ENCODE measurements at places on chromosomes 3 and 15.

DNA sequence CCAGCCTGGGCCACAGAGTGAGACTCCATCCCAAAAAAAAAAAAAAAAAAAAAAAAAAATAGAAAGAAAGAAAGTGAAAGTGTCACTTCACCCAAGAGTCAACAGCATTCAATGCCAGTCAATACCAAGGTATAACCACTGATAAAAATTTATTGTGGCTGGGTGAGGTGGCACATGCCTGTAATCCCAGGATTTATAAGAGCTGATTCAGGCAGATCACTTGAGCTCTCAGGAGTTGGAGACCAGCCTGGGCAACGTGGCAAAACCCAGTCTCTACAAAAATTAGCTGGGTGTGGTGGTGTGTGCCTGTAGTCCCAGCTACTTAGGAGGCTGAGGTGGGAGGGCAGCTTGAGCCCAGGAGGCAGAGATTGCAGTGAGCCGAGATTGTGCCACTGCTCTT, 46.5 kb upstream of the PIK3CB start:
- no peak for DNase-seq

DNA sequence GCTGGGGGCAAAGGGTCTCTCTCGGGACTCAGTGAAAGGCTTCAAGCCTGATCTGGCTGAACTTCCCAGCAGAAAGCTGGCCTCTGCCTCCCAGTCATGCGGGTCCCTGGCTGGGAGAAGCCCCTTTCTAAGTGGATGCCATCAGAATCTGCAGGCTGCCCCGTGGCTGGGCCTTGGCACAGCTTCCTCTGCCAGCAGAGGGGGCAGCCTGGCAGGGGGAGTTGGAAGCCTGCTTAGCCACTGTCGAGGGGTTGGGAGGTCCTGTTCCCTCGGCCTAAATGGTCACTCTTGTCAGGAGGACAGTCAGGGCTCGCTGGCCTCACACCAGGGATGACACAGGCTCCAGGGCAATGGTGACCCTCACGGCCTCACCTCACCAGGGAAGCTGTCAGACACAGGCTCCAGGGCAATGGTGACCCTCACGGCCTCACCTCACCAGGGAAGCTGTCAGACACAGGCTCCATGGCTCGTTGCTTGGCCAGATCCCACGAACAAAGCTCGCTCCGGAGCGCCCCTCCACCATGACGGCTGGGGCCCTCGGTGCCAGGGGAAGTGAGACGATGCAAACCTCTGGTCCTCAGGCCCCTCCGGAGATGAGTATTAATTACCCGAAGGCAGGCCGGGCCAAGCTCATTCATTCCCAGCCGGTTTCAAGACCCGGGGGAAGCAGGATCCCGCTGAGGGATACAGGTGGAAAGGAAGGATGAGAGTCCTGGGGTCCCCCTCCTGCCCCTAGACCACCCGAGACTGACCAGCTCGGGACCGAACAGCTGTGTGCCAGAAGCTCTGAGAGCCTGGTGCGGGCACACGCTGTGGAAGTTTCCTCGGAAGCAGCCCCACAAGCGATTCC, 151.0 kb downstream of the CHSY1 start:
- DNase-seq = no peak

GRCh38 chr15:82999905-83000671, 11.4 kb downstream of the C15orf40 start:
- no peak for DNase-seq

DNA sequence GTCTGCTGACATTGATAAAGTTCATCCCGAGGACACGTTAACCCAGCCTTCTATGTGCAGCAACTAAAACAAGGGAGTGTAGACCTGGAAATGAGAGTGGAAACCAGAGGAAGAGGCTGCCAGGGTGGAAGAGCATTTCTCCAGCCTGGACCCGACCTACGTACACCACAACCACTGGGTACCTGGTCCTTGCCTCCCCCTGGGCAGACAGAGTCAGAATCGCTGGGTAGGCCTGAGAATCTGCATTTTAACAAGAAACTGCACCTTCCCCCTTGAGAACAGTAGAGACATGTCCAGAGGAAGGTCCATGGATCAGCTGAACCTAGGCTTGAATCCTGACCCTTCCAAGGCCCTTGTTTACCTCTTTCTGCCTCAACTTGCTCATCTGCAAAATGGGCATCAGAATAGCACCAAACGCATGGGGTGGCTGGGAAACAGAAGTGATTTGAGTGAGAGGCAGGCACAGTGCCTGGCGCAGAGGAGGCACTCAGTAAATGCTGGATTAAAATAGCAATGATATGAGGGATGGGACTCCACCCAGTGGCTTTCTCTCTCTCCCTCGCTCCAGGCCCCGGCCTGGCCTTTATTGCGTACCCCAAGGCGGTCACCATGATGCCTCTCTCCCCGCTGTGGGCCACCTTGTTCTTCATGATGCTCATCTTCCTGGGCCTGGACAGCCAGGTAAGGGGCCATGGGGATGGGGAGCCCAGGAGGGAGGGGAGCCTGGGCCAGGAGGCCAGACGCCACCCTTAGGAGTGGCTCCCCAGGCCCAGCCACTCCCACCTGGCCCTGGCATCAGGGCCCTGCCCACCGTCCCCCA, 66.9 kb upstream of the SLC6A1 start:
- no peak for DNase-seq

- DNase-seq = no peak
These were observed 1.5 kb downstream of the IGSF10 start for GRCh38 chr3:151459358-151459757.

DNA sequence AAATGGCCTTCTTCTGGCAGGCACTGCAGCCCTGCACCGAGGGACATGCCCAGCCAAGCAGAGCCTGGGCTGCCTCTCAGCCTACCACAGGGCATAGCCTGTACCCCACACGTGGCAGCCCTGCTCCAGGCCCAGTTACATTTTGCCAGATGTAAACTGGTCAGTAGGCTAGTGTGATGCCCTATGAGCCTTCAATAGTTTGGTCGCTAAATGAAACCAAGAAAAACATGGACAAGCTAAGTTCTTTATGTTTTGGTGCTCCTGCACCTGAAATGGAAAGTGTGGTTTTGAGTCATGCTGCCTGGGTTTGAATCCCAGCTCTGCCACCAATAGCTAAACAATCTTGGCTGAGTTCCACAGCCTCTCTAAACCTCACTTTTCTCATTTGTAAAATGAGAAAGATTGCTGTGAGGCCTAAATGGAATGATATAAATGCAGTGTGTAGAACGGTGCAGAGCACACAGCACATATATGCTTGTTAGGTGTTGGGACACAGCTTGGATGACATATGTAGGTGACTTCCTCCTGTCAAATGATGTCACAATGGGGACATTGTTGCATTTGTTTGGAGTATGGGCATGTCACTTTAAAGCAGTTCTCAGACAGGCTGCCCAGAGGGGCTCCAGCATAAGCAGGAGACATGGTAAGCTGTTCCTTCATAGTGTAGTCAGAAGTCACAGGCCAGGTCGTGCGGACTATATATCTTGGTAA, 57.4 kb downstream of the ZBTB38 start:
- no peak for DNase-seq

DNA sequence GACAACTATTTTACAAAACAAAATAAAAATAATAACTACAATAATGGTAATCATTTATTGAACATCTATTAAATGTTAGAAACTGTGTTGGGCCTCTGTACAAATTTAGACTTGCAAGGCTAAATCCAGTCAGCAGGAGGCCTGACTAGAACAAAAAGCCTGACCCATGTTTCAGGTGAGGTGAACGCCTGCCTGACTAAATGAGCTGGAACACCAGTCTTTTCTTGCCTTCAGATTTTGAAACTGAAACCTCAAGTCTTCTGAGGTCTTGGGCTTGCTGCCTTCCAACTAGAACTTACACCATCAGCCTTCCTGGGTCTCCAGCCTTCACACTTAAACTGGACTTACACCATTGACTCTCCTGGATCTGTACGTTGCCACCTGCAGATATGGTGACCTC, 706.9 kb downstream of the TBL1XR1 start:
- no peak for DNase-seq

DNA sequence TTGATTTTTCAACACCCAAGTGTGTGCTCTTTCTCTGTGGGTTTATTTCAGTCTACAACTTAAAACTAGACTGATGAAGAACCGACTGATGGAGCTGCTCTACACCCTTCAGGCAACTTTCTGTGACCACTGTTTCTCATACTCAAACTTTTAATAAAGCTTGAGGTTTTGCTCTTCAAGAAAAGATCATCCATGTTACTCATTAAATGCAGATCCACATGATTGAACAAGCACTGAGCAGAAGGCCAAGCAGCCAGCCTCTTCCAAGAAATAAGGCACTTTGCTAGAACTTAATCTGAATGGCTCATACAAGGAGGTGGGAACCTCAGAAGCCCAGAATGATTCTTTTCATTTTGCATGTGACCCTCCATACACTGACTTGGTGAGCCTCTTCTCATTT, 8.7 kb downstream of the SLC27A2 start:
- DNase-seq = no peak

GRCh38 chr3:55442861-55443260, 44.2 kb downstream of the WNT5A start:
- no peak for DNase-seq

DNA sequence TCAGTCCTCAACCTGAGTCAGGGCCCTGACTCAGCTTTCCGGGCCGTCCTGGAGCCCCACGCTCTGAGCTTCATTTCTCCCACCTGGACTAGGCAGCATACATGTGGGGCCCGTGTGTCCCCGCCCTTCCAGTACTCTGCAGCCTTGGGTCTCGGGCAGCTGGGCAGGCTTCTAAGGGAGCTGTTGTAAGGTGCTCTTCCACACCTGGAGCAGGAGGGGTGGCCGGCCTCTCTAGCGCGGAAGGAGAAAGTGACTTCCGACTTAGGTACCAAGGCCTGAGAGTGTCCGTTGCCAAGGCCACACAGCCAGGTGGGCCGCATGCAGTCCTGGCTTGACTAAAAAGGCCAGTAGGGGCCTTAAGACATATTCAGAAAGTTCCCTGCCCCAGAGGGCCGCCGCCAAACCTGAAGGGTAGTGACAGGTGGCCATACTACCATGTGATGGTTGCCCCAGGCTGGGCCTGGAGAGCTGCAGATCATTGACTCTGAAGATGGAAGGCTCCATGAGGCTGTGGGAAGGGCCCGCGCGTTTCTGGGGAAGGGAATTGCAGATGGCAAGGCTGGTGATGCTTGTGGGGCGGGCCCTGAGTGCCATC, 9.4 kb upstream of the SEMA3B start:
- no peak for DNase-seq

DNA sequence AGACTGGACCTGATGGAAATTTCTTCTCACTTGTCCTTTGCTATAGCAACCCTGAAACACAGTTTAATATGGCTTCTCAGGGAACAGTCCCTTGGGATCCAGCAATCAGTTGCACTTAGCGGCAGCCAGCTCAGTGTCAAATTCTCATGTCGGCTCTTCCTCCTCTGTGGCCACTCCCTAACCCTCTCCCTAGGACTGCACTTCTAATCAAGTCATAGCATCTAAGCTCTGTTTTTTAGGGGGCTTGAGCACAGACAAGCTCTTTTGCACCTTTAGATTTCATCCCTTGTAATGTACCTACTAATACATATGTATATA, 250.5 kb upstream of the TLE3 start:
- no peak for DNase-seq

DNA sequence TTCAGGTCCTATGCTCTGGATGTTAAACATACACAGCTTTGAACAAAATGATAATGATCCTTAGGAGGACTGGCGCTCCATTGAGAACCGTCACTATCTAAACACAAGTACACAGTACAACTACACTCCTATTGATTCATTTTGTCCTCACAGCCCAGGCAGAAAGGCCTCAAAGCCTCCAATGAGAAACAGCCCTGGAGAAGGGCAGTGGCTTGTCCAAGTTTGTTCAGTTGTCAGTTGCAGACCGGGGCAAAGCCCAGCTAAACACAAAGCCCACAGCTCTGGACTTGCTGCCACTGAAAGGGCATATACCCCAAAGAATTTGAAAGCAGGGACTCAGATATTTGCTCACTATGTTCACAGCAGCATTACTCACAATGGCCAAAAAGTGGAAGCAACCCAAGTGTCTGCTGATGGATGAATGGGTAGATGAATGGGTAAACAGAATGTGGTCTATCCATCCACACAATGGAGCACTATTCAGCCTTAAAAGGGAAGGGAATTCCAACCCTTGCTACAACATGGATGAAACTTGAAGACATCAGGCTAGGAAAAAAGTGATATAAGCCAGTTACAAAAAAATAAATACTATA, 34.7 kb downstream of the NUP210 start:
- no peak for DNase-seq

DNA sequence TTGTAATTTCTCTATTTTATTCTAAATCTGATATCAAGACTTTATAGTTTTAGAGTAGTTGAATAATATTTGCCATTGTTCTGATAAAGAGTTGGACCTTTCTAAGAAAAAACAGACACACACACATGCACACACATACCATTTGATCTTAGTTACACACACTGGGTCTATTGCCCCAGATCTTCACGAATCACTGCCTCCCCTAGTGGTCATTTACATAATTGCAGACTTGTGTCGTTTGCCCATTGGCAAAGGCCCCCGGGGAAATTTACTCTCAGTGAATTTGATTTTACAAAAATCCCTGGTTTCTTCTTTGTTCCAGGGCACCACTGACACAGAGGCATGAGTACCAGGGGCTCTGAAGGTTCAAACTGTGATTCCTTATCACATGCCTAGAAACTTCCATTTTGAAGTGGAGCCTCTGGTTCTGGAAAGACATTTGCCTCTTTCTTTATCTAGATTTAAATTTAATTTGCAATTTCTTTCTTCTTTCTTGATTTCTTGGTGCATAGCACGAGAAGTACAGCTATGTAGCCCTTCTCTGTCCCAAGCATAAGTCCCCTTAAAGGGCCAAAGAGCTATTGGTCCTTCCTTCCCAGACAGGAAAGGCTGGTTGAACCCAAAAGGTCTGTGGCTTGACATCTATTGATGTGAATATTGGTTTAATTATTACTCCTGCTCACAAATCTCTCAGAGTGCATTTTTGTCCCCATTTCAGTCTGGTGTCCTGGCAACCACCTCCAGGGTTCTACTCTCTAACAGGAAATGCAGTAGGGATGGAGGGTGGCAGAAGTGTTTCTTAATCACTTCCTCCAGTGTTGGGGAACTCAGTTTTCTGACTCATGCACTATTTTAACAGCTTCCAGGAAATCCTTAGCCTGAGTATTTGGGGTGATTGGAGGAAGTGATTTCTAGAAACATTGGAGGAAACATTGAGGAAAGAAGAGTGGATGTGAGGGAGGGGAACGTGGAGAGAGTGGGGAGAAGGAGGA, 32.4 kb upstream of the SLC6A11 start:
- no peak for DNase-seq

DNA sequence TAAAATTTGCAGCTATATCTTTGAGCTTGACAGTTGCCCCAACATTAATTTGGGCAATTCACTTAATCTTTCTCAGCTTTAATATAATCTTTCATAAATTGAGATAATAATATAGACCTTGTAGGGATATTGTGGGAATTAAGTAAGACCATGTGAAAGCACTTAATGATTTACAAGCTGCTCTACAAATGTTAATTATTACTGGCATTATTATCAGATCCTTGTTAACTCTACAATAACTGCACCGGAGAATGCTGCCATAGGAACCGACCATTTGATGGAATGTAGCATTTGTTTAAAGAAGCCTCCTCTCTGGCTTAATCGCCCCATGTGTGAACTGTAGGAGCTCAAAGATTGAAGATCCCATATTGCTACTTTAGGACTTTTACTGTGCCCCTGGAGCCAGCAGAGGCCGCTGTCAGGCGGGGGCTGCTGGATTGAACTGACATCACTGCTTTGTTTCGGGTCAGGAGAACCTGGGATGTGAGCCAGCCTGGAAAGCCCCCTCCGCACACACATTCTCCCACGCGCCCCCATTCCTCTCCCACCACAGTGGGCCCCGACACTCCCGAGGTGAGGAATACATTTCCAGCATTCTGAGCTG, 154.2 kb upstream of the TNIK start:
- no peak for DNase-seq
